ENCODE measurements at places on chromosomes 3 and 15.

DNA sequence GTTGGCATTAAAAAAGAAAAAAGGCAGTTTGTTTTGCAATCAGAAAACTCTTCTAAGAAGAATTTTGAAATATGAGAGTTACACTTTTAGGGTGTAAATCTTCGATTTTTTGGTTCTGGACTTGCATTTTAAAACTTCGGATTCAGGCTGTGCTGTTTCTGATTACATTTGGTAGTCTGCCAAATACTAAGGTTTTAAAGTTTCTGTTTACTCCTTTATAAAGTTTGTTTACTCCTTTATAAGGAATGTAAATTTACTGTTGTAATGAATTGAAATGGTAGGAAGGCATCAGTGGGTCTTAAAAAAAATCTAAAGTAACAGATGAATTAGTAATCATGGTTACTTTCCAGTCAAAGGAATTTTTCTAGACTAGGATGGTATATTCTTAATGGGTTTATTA, 14.1 kb downstream of the FXR1 start:
- no peak for DNase-seq

DNA sequence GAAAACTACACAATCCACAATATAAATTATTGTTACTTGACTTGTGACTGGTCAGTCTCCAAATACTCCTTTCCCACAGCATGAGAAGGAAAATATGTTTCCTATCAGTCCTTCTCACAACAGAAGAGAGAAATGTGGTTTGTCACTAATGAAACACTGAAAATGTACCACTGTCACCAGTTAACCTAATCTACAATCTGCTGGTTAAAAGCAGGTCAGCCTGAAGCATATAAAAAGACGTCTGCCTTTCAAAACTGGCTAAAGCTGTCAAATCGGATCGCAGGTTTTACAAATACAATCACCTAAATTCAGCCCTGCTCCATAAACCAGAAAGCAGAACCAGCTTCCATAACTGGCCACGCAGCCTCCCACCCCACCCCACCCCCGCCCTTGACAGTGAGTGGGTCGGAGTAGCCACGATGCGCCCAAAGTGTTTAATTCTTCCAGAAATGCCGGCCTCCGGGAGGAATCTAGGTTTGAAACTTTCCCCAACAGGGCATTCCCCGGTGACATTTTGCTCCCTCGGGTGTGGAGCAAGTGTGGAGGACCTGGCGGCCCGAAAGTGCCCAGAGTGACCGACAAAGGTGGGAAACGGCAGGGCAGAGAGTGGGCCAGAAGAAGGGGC, 682 bp downstream of the ETFA start:
- no peak for DNase-seq

DNA sequence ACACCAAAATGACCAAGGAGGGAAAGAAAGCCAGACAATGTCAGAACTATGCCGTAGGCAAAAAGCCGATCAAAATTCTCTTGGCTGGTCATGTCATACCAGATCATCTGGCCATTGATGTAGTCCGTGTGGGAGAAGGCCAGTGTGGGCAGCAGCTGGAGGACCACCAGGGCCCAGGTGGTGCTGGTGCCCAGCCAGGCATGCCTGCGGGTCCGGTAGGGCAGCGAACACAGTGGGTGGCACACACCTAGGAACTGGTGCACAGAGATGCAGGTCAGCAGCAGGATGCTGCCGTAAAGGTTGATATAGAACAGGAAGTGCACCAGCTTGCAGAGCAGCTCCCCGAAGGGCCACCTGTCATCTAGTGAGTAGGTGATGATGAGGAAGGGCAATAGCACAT, 39.5 kb downstream of the MFSD1 start:
- no peak for DNase-seq

DNA sequence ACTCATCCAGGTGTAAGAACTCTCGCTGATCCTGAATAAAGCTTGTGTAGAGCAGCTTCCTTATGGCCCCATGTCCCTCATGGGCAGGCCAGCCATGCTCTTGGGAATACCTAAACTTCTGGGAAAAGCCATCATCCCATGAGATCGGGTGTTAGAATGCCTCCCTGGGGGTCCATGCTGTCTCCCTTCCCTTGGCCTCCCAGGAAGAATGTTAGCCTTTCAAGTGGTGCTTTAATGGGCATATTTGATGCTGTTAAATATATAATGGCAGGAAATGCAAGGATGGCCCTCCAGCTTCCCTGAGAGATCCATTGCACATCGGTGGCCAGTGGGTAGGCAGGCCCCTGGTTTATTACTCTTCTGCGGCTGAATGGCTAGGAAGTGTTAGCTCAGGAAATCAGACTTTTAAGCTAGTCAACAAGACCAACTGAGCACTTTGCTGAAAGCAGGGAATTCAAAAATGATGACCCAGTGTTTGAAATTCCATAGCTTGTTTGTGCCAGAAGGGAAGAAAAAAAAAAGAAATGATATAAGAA, 60.5 kb upstream of the LRTM1 start:
- DNase-seq, result no peak

DNA sequence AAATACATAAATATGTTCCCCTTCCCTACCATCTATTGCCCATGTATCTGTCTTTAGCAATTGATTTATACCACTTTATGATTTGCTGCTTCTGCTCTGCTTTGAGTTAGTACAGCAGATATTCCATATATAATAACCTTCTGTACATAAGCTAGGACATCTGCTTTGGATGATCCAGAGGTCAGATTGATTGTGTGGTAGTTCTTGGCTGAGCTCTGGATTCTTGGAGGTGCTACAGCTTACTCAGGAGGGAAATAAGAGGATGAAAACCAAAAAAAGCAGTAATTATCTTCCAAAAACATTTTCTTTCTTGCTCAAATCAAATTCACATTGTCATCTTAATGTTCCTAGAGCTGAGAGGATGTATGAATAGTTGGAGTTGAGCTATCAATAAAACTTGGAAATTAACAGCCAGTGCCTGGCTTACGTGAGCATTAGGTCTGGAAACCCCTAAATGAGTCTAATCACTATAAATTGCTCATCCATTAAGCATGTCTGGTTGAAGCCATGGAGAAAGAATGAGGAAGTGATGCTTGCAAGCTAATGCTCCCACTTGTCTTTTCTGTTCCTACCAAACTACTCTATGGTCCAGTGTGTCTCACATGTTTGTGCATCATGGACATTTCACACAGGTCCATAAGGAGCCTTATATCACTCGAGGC, 36.3 kb upstream of the TMEM42 start:
- DNase-seq, result no peak

GRCh38 chr3:48748754-48749153, 31.7 kb upstream of the IP6K2 start:
- no peak for DNase-seq

DNA sequence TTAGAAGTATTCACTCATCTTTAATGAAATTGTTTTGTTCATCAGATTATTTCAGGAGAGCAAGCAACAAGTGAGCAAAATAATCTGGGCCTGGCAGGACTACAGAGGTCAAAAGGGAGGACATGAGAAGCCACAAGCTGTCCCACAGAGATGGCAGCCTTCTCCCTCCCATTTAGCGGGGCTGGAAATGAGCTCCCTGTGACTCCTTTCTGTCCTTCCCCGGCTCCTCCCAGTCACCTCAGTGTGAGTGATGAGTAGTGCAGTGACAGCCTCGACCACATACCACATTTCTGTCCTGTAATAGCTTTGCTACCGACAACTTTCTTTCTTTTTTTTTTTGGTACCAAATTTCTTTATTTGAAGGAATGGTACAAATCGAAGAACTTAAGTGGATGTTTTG, 38.0 kb downstream of the RAB7A start:
- DNase-seq, result no peak

DNA sequence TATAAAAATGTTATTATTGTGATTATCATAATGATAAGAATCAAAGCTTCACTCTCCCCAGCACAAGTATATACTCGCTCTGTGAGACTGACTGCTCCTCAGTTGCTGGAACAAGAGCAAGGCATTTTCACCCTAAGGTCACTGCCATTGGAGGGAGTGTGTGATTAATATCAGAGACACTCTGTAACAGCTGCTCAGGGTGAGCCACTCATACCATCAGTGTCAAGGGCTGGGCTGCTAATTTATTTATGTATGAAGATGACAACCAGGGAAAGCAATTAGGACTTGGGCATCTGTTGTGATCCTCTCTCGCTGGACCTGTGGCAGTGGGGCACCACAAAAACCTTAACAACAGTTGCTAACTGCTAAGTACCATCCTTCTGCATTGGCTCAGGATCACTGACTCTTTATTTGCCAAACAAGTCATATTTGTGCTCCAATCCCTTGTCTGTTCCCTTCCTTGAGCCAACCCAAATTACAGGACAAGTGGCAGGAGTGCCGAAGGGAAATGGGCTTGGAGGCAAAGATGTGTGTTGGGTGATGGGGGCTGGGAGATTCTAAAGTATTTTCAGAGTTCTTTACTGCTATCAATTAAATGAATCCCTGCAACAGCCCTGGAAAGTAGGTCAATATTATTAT, 297.5 kb upstream of the STT3B start:
- DNase-seq, result no peak

GRCh38 chr3:133899311-133899710, 3.6 kb upstream of the RAB6B start:
- DNase-seq, result no peak
